ENCODE measurements at places on chromosomes 7 and 10.
A peak's percentile ranks its signal among the peaks of the same experiment; 100 is the strongest.

DNA sequence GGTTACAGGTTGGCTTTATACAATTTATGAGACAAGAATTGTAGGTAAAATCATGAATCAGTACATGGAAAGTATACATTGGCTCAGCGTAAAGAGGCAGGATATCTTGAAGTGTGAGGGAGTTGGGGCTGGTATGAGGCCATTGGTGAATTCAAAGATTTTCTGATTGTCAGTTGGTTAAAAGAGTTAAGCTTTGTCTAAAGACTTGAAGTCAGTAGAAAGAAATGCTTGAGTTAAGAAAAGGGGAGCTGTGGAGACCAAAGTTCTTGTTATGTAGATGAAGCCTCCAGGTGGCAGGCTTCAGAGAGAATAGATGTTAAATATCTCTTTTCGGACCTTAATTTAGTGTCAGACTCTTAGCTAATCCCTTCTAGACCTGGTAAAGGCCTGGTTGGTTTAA is 341.0 kb downstream of the GALNT17 start:
- DNase-seq: no peak

- no peak for DNase-seq
Observed at GRCh38 chr10:126738001-126738400, 67.5 kb upstream of the C10orf90 start.

DNA sequence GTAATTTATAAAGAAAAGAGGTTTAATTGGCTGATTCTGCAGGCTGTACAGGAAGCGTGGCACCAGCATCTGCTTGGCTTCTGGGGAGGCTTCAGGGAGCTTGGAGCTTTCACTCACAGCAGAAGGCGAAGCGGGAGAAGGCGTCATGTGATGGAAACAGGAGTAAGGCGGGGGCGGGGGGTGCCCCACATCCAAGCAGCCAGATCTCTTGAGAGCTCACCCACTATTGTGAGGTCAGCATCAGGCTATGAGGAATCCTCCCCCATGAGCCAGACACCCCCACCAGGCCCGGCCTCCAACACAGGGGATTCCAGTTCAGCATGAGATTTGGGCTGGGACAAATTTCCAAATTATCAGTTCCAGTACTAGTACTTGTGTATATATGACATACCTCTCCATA is 46.2 kb downstream of the WDR37 start:
- peak; percentile 24 for DNase-seq

- no peak for DNase-seq
Observed at GRCh38 chr10:103752680-103753248, 102.6 kb downstream of the SH3PXD2A start.

DNA sequence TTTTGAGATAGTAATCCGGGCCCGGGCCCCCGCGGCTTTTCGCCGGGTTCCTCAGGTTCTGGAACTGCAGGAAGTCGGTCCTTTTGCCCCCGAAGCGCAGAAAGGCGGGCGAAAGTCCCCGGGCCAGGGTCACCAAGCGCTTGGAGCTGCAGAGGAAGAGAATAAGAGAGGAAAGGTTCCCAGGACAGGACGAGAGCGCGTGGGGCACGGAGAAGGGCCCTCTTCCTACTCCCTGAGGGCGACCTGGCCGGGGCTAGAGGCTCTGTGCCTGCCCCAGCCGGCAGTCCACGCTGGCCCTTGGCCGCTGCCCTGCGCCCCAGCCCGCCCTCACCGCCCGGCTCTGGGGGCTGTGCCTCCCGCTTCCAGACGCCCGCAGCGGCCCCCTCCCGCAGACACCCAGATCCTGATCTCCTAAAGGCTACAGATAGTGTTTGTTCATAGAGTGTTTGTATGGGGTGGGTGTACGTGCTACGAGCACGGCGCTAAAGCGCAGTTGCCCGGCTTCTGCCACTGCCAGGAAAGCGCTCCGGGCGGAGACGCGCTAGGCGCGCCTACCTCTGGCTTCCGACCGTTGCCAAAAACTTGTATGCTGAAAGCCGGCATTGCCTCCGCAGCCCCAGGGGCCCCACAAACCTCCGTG is 3.2 kb downstream of the HPSE2 start:
- no peak for DNase-seq

DNA sequence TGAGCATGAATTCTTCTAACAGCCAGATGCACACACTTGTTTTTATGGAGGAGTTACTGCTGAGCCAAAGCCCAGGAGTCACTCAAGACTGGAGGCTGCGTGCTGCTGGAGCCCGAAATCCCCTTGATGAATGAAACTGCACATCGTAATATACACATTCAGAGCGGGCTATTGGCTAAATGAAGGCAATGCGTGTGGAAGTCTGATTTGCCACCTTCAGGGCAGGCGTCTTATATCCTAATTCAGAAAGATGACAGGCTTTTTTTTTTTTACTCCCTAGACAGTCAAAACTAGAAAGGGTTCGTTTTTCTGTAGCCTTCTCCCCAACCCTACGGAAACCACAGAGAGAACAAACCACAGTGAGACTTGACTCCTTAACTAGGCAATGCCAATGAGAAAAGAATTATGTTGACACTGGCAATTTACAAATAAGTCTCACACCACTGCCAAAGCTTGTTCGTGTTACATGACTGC is 227.2 kb upstream of the KLF14 start:
- peak; percentile 77 for DNase-seq

- DNase-seq: no peak
Observed at GRCh38 chr7:29556405-29557195, 7.0 kb upstream of the PRR15 start.

DNA sequence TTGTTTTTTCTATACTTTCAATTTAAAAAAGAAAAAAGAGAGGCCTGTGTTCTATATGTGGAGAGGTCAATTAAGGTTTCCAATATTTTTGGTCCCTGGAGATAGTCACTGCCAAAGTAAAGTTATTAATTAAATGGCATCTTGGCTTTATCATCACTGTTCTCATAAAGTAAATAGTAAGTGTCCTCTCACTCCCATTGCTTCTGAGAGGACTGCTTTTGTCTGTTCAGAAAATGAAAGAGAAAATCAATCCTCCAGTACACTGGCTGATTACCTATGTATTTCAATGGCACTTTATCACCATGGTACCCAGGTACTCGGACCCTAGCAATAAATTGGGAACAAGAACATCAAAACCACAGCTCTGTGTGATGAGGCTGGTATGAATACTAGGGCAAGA is 94.0 kb downstream of the RNLS start:
- DNase-seq: no peak
